ENCODE measurements at places on chromosomes 3 and 15. TPM values are rescaled to one million over a fixed set of nuclear protein-coding genes. Genes with fewer than 3 reads are reported as not detected.

CYP8B1 gene
- not detected for total RNA-seq

SMCO1 gene
- total RNA-seq = not detected

RYR3 gene
- 20.0 TPM for total RNA-seq

TMEM212 gene
- not detected for total RNA-seq

ANKUB1 gene
- total RNA-seq = not detected

CDCP1 gene
- total RNA-seq = not detected

CHRNA5 gene
- total RNA-seq = 21.7 TPM

FETUB gene
- total RNA-seq = not detected
